ENCODE measurements at places on chromosomes 12 and 14. TPM values are rescaled to one million over a fixed set of nuclear protein-coding genes. Genes with fewer than 3 reads are reported as not detected.

Gene KRT75
- not detected for total RNA-seq

- no peaks in the 10 kb centered on the region for H3K4me1 ChIP-seq
- DNase-seq = no peak
- no peak overlapping the region for H3K4me3 ChIP-seq
- no peaks in the 10 kb centered on the region for H3K27me3 ChIP-seq
- no peaks in the 10 kb centered on the region for H3K36me3 ChIP-seq
Observed at GRCh38 chr14:61675291-61675690, 20.0 kb upstream of the HIF1A start.

DNA sequence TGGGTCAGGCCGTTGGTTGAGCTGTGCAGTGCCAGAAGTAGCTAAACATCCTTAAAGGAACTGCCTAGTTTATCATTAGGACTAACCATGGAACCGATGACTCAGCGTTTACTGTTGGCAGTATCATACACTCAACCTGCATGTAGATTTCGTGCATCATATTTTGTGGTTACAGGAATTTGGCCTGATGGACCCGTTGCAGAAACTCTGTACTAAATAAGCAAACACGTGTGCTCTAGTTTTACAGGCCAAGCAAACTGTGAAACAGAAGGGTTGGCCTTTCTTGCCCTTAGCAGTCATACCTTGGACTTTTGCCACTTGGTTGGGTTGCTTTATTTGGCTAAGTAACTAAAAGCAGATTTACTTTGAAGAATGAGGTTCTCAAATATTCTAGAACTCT, 35.6 kb downstream of the DGLUCY start:
- no peaks in the 10 kb centered on the region for H3K27me3 ChIP-seq
- peaks cover 5% of the 10 kb centered on the region for H3K36me3 ChIP-seq
- no peak overlapping the region for H3K4me3 ChIP-seq
- H3K27ac ChIP-seq = no peak overlapping the region
- no peak for DNase-seq

DNA sequence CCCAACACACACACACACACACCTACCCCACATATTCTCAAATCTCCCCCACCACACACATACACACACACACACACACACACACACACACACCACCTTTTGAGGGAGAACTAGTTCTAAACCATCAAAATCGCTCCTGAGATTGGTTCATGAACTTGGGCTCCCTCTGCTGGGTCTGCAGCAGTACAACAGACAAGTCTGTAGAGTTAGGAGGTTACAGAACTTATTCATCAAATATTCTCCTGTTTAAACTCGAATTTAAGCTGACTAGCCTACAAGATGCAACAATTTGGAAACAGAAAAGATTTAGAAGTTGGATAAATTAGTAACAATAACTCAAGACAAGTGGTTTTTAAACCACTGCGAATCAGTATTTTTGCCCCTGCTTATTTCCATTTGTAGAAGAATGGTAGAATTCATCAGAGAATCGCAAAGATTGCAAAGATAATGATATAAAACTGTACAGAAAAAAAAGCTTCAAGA, 136.4 kb upstream of the USP15 start:
- peak; percentile 56 for DNase-seq
- no peak overlapping the region for H3K27ac ChIP-seq
- no peaks in the 10 kb centered on the region for H3K4me1 ChIP-seq
- no peak overlapping the region for H3K4me3 ChIP-seq
- no peaks in the 10 kb centered on the region for H3K27me3 ChIP-seq

GRCh38 chr12:4833524-4833923, 76.2 kb upstream of the KCNA1 start:
- no peak overlapping the region for H3K27ac ChIP-seq
- no peak overlapping the region for H3K4me3 ChIP-seq
- peaks cover 7% of the 10 kb centered on the region for H3K4me1 ChIP-seq
- no peaks in the 10 kb centered on the region for H3K36me3 ChIP-seq

Gene TOMM20L
- 0.74 TPM for total RNA-seq

DNA sequence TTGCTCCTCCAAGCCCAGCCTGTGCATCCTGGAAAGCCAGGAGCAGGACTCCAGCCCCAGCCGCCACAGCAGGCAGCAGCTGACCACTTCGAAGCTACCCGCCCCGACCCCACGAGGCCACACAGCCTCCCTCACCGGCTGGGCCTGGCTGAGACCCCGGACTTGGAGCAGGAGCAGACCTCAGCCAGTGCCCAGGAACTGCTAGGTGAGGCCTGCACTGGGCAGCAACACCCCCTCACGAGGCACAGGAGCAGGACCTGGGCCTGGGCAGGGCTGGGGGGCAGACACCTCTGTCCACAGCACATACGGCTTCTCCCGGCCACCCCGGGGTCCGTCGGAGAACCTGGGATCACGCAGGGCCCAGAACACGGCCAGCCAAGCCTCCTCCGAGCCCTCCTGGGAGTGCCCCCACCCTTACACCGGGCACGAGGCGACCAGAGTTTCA, 137.4 kb upstream of the C14orf180 start:
- H3K36me3 ChIP-seq = no peaks in the 10 kb centered on the region
- no peak overlapping the region for H3K4me3 ChIP-seq
- DNase-seq = no peak
- H3K4me1 ChIP-seq = peaks cover 7% of the 10 kb centered on the region

GRCh38 chr14:20456971-20457370, 1.9 kb downstream of the APEX1 start:
- H3K36me3 ChIP-seq = peaks cover 37% of the 10 kb centered on the region
- H3K27me3 ChIP-seq = no peaks in the 10 kb centered on the region
- H3K27ac ChIP-seq = no peak overlapping the region
- H3K4me1 ChIP-seq = peaks cover 11% of the 10 kb centered on the region
- no peak for DNase-seq

DNA sequence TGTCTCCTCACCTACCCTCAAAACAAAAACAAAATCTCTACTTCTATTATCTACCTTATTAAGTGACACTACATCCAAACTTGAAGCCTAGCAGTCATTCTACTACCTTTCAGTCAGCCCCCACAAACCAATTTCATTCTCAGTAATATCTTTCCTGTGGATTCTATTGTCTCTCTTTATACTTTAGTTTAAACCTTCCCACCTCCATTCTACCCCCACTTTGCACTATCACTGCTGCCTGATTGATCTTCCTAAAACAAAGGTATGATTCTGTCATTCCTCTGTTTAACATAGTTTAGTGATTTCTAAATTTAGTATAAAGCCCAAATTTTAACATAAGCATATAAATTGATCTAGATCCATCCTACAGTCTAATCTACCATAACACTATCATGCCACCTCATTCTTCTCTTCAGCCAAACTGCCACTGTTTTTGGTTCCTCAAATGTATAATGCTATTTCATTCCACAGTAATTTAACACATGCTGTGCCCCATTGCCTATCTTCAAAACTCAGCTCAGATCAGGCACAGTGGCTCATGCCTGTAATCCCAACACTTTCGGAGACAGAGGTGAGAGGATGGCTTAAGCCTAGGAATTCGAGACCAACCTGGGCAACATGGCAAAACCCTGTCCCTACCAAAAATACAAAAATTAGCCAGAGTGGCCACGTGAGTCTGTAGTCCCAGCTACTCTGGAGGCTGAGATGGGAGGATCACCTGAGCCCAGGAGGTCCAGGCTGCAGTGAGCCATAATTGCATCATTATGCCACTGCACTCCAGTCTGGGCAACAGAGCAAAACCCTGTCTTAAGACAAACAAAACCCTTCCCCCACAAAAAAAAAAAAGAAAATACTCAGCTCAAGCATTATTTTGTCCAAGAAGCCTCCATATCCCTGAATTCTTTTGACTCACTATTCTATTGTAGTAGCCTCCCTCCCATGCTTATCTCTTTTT, 3.1 kb upstream of the STRN3 start:
- no peaks in the 10 kb centered on the region for H3K36me3 ChIP-seq
- no peak overlapping the region for H3K4me3 ChIP-seq
- H3K27me3 ChIP-seq = no peaks in the 10 kb centered on the region
- no peak for DNase-seq

DNA sequence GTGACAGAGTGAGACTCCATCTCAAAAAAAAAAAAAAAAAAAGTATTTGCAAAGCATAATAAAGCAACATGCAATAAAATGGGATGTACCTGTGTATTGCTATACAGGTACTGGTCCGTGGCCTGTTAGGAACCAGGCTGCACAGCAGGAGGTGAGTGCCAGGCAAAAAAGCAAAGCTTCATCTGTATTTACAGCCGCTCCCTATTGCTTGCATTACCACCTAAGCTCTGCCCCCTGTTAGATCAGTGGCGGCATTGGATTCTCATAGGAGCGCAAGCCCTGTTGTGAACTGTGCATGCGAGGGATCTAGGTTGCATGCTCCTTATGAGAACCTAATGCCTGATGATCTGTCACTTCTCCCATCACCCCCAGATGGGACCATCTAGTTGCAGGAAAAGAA, 113.3 kb downstream of the SCAF11 start:
- H3K27ac ChIP-seq = no peak overlapping the region
- H3K4me3 ChIP-seq = no peak overlapping the region
- no peak for DNase-seq
- peaks cover 34% of the 10 kb centered on the region for H3K36me3 ChIP-seq

GRCh38 chr12:127108360-127109215, 1158.4 kb upstream of the TMEM132C start:
- DNase-seq = peak; percentile 57
- H3K36me3 ChIP-seq = no peaks in the 10 kb centered on the region
- no peak overlapping the region for H3K4me3 ChIP-seq

Gene SEL1L
- total RNA-seq = 67.4 TPM

Gene PPTC7
- total RNA-seq = 23.4 TPM

DNA sequence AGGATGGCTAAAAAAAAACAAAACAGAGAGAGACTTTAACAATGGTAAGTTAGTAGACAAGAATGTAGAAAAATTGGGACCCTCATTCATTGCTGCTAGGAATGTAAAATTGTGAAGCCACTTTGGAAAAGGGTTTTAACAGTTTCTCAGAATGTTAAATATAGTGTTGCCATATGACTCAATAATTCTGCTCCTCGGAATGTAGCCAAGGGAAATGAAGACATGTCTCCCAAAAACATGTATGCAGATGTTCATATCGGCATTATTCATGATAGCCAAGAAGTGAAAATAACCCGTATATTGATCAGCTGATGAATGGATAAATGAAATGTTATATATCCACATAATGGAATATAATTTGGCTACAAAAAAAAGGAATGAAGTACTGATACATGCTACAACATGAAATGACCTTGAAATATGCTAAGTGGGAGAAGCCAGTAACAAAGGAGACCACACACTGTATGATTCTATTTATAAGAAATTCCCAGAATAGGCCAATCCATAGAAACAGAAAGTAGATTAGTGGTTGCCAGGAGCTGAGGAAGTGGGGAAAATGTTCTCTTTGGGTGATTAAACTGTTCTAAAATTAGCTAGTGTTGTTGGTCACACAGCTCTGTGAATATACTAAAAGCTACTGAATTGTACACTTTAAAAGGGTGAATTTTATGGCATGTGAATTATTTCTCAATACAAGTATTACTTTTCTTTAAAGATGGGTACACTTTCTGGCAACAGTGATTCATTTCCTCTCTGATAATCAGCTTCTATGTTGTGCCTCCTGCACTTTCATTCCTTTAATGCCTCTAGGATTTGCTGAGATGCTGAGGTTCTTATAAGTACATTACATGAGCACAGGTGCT, 132.5 kb downstream of the DAAM1 start:
- H3K27ac ChIP-seq = peak overlapping the region; percentile 91
- DNase-seq = peak; percentile 74
- peaks cover 26% of the 10 kb centered on the region for H3K4me1 ChIP-seq
- peaks cover 6% of the 10 kb centered on the region for H3K36me3 ChIP-seq
- H3K27me3 ChIP-seq = no peaks in the 10 kb centered on the region

Measured in lung (tissue), 17 donors.